A673 (cell line): ENCODE measurements at places on chromosomes 16 and 17. TPM values are rescaled to one million over a fixed set of nuclear protein-coding genes. Genes with fewer than 3 reads are reported as not detected.

- DNase-seq = no peak
- peak overlapping the region; percentile 88 for H3K27ac ChIP-seq
- H3K4me3 ChIP-seq = peak overlapping the region; percentile 80
- H3K4me1 ChIP-seq = peaks cover 31% of the 10 kb centered on the region
- H3K36me3 ChIP-seq = no peaks in the 10 kb centered on the region
These were observed 482 bp upstream of the SSH2 start for GRCh38 chr17:29930409-29931010.

DNA sequence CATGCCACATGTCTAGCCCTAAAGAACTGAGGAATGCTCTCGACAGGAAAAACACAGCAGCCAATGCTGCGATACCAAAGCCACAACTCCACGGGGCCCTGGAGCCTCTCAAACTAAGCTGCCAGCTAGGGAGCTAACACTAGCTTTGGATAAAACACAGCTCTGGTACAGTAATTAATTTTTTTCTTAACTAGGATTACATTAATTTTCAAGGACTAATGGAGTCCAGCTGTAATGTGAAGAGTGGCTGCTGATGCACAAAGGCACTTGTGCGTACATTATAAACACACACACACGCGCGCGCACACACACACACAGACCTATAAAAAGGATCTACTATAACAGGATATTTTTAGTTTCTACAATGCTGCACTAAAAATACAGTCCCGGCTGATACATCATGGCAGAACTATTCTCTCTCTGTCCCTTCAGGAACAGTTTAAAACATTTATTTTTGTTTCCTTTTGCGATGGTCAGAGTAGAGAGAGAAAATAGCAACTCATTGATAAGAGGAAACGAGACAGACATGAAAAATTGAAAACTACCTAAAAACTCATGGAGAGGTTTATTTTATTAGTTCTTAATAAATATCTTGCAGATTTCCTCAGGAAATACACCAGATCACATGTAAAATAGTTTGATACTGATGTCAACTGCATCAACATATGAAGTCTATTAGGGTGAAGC, 88.5 kb downstream of the SMG6 start:
- H3K36me3 ChIP-seq = no peaks in the 10 kb centered on the region
- DNase-seq = peak; percentile 28

Gene PRSS36
- 0.41 and 0.72 TPM in 2 replicates for total RNA-seq

Gene C17orf50
- not detected in 2 replicates for total RNA-seq

DNA sequence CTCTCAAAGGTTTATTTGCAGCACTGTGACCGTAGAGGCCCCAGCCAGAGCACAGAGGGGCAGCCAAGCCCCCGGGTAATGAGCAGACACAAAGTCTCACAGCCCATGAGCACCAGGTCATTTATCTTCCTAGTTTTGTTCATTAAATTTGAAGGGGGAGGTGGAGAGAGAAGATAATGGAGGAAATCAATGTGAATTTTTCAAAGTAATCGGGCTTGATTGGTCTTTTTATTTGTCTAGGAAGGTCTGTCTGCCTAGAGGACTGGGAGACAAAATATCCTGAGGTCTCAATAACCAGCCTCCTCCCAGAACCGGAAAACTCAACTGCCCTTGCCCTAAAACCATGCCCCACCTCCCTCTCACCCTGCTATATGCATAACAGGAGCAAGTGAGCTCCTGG, 189.0 kb downstream of the SLC39A11 start:
- H3K27ac ChIP-seq = no peak overlapping the region
- no peaks in the 10 kb centered on the region for H3K4me1 ChIP-seq
- no peaks in the 10 kb centered on the region for H3K27me3 ChIP-seq

Gene CD7
- not detected in 2 replicates for total RNA-seq

GRCh38 chr16:69169051-69169450, 17.9 kb upstream of the SNTB2 start:
- no peak overlapping the region for H3K4me3 ChIP-seq
- no peak for DNase-seq
- no peak overlapping the region for H3K27ac ChIP-seq
- no peaks in the 10 kb centered on the region for H3K27me3 ChIP-seq
- H3K36me3 ChIP-seq = peaks cover 56% of the 10 kb centered on the region

GRCh38 chr17:15048933-15049794, 216.0 kb downstream of the PMP22 start:
- no peak for DNase-seq
- no peak overlapping the region for H3K27ac ChIP-seq
- no peaks in the 10 kb centered on the region for H3K4me1 ChIP-seq
- no peaks in the 10 kb centered on the region for H3K36me3 ChIP-seq

DNA sequence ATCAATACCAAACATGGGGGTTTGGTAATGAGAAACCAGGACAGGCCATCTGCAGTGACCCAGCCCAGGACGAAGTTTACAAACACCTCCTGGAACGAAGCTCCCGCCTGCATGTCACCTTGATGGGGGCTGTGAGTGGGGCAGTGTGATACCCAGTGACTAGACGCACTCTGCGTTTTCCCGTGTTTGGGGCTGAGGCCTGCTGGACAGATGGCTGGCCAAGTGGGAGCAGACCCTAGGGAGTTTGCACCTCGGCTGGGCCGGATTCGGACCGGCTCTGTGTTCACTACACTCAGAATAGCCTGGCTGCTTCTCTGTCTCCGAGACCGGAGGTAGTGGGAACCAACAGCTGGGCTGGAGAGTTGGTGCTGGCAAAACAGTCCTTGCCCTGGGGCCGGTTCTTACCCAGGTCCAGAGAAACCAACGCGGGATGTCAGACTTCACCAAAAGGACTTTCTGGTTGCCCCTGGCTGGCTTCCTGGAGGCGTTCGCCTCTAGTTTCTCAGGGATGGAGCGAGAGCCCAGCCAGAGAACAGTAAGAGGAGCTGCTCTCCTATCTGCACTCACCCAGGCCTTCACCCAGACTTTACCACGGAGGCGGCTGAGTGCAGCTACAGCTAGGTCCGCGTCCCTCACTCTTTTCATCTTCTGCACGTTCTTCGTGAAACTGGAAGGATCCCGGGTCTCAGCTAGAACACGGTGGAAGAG, 20.4 kb downstream of the CARHSP1 start:
- H3K4me1 ChIP-seq = peaks cover 10% of the 10 kb centered on the region
- H3K4me3 ChIP-seq = no peak overlapping the region
- H3K36me3 ChIP-seq = peaks cover 55% of the 10 kb centered on the region
- H3K27me3 ChIP-seq = no peaks in the 10 kb centered on the region
- H3K27ac ChIP-seq = peak overlapping the region; percentile 64

GRCh38 chr16:73034374-73034773, 13.6 kb downstream of the ZFHX3 start:
- no peak overlapping the region for H3K4me3 ChIP-seq
- no peaks in the 10 kb centered on the region for H3K36me3 ChIP-seq
- DNase-seq = no peak
- no peak overlapping the region for H3K27ac ChIP-seq
- peaks cover 48% of the 10 kb centered on the region for H3K4me1 ChIP-seq

Gene DNAAF1
- not detected in 2 replicates for total RNA-seq

GRCh38 chr16:3328643-3329042, 23.3 kb downstream of the ZNF75A start:
- no peaks in the 10 kb centered on the region for H3K4me1 ChIP-seq
- H3K36me3 ChIP-seq = no peaks in the 10 kb centered on the region
- no peaks in the 10 kb centered on the region for H3K27me3 ChIP-seq
- no peak for DNase-seq
- no peak overlapping the region for H3K4me3 ChIP-seq

DNA sequence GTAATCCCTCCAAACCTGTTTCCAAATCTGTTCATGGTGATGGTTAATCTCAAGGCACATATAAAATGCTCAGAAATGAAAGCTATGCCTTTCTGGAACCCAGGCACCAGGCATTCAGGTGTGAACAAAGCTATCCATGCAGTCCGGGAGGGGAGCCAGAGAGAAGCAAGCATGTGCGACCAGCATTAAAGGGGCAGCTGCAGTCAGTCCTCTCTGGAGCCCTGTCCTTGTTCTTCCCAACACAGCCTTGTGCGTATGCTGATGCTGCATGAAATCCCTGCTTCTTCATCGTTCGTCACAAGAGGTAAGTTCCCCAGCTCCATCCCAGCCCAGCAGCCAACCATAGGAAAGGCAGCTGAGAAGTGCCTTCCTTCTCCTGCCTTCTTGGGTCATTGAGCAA, 148.7 kb downstream of the GRIN2A start:
- H3K27ac ChIP-seq = no peak overlapping the region
- H3K27me3 ChIP-seq = no peaks in the 10 kb centered on the region
- H3K4me1 ChIP-seq = no peaks in the 10 kb centered on the region
- no peaks in the 10 kb centered on the region for H3K36me3 ChIP-seq
- H3K4me3 ChIP-seq = no peak overlapping the region

- no peak within 1 kb of the TSS for H3K27ac ChIP-seq
- DNase-seq = peak; percentile 18
- peaks cover 6% of the 10 kb centered on the region for H3K4me1 ChIP-seq
These were observed at the start of gene FAM20A for GRCh38 chr17:68600931-68601564. Gene FAM20A, minus strand, starts transcription at chr17:68601367. Its CDS starts 701 bp downstream, at chr17:68600666.
